Vagina (tissue), 2 donors: ENCODE measurements at places on chromosomes 13 and 19.

GRCh38 chr13:19586904-19587634, 25.7 kb upstream of the TPTE2 start:
- DNase-seq = no peak

GRCh38 chr13:105410602-105411001, 1124.9 kb downstream of the EFNB2 start:
- DNase-seq = no peak

- no peak for DNase-seq
Observed at GRCh38 chr13:34914416-34914815, 27.7 kb upstream of the NBEA start.

GRCh38 chr13:113508521-113509254, 18.2 kb upstream of the DCUN1D2 start:
- DNase-seq = no peak

GRCh38 chr13:19737844-19738557, 44.7 kb downstream of the PSPC1 start:
- no peak for DNase-seq

DNA sequence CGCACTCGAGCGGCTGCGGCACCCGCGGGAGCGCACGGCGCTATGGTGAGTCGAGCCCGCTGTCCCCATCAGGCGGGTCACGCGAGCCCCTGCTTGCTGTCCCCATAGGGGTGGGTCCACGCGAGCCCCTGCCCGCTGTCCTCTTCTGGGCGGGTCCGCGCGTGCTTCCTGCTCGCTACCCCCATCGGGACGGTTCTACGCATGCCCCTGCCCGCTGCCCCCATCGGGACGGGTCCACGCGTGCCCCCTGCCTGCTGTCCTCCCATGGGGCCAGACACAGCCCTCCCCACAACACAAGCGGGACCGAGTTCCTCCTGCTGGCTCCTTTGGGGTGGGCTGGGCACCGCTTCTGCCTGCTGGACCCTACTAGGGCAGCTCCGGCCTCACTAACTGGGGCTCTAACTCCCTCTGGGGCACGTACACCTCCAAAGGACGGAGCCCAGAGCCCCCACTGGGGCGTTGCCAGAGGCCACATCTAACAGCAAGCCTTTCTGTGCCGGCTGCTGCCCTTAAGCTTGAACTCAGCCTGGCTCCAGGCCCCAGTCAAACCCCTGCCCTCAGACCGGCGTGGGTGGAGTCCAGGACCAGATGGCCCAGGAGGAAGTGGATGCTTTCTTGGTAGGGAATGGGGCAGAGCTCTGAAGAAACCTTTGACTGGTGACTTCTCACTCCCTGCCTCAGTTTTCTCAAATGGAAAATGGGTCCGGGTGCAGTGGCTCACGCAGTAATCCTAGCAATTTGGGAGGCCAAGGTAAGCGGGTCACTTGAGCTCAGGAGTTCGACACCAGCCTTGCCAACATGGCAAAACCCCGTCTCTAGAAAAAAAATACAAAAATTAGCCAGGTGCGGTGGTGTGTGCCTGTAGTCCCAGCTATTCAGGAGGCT, 722 bp downstream of the COLGALT1 start:
- DNase-seq = no peak

GRCh38 chr19:51551673-51552432, 19.2 kb upstream of the ZNF175 start:
- DNase-seq = no peak

DNA sequence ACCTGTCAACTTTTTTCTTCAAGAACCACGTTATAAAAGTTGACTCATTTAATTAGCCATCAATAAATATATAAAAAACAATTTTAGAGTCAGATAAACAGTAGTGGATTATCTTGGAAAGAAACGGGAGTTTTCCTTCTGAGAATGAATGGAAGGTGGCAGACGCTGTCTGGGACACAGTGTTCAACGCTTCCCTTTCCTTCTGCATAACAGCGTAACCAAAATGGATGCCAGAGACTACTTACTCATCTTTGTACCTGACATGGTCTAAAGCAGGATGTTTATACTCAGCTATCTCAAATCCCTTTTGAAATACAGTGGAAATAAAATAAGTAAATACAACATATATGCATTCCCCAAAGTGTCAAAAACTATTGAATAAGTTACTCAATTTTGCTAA, 195.2 kb downstream of the LHFPL6 start:
- no peak for DNase-seq

DNA sequence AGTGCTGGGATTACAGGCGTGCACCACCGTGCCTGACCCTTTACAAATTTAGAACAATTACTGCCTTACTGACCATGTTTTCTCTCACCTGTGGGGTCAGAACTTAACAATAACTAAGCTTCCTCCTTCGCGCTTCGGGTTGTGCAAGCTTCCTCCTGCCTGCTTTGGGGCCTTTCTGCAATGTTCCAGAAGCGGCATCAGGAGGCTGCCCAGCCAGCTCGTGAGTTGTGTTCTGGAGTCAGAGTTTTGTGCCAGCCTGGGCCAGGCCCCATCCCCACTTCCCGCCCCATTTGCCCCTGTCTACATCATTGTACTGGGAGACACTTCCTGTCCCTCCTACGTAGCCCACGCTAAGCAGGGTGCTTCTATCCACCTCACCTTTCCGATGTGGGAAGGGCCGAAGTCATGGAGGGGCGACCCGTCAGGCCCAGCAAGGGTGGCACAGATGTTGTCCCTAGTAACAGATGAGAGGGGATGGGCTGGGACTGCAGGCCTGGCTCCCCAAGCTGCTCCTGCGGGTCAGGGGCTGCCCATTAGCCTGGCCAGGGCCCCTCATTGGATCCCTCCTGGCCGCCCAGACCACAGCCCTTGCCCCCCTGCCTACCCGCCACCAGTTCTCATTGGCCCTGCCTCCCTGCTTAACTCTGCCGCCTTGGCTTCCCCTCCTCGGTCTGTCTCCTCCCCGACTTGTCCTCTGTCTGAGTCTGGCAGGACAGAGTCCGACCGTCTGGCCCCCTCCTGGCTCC, 13.4 kb downstream of the UHRF1 start:
- DNase-seq = no peak

GRCh38 chr13:21529146-21529893, 70.2 kb upstream of the ZDHHC20 start:
- no peak for DNase-seq

DNA sequence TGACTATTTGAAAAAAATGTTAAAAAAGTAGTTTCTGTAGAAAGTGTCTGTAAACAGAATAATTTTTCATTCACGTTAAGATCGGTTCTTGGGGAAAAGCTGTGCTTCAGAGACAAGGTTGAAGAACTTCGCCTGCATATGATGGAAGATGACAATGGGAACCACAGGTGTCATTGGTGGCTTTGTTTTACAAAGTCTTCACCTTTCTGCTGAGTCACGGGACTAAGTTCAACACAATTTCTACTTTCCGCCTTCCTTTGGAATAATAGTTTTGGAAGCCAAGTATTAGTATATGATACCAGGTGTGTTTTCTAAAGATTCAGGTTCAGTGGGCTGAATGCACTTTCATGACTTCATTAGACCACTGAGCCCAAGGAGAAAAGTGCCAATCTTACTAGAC, 155.6 kb upstream of the RNF113B start:
- no peak for DNase-seq

DNA sequence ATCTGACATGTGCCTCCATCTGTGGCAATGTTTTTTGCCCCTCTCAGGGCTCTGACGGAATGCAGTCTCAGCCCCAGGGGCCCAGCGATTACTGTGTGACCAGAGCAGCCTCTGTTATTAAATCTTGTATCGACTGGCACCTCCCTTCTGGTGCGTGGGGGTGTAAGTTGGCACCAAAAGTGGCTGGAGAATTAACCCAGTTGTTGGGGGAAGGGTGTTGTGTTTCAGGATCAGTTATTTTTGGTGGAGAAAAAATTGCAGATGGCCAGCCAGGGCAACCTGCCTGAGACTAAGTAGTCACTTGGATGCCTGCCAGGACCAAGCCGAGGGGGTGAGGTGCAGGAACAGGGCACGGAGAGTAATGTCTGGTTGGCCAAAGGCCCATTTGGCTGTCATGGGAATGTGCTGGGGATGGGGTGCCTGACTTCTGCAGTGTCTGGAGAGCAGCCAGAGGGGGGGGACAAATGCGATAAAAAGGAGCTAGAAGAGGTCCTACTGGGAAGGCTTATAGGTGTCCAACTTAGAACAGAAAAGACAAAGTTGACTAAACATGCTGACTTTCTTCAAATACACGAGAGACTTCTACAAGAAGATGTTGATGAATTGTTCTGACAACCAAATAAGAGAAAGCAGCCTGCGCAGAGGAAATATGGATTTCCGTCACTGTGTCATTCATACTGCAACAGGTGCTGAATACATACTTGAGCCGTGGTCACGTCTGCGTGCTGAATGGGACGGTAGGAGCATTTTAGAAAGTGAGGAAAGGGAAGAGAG, 69.8 kb downstream of the SIAH3 start:
- no peak for DNase-seq

- DNase-seq = no peak
Observed at GRCh38 chr13:33109271-33109697, 93.1 kb downstream of the KL start.

GRCh38 chr13:42405665-42406390, 133.9 kb downstream of the AKAP11 start:
- no peak for DNase-seq

DNA sequence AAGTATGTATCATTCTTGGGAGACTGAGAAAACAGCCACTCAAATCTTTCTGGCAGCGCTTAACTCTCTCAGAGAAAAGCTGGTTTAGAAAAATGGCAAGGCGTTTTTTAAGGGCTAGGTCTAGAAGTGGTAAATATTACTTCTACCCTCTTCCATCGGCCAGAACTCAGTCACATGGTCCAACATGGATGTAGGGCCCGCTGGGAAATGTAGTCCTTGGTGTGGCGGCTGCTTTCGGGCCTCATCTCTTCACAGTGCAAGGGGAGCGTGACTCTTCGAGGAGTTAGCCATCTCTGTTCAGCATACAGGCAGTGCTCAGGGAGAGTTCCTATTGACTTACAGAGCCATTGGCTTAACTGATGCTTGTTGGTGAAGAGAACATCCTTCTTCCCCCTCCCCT, 6.3 kb downstream of the VSTM2B start:
- DNase-seq = no peak

DNA sequence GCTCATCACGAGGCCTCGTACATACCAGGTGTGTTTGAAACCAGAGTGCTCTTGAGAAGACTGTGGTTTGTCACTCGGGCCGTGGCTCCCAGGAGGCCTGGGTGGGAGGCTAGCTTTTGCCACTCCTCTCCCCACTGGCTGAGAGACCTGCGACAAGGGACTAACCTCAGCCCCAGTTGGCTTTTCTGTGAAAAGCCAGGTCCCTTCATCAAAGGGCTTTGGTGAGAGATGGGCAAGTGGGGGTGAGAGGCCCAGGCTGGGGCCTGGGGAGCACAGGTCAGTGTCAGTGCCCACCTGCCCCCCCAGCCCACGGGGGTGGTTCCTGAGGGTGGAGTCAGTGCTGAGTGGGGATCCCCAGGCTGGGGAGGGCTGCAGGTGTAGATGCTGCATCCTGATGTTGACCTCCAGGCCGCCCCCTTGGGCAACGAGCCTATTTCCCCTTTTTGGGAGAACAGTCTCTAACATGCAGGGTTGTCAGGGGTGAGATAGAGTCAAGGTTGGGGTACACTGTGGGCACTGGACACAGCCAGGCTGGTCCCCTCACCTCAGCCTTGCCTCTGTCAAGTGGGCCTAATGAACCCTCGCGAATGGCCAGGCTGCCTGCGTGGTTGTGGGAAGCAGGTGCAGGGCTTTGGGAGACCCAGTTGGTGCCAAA, 661 bp downstream of the KCNJ14 start:
- DNase-seq = no peak

GRCh38 chr19:48806518-48806817, 4.4 kb downstream of the BCAT2 start:
- DNase-seq = no peak

- DNase-seq = no peak
Observed at GRCh38 chr19:42285988-42286348, 16.0 kb upstream of the PRR19 start.

DNA sequence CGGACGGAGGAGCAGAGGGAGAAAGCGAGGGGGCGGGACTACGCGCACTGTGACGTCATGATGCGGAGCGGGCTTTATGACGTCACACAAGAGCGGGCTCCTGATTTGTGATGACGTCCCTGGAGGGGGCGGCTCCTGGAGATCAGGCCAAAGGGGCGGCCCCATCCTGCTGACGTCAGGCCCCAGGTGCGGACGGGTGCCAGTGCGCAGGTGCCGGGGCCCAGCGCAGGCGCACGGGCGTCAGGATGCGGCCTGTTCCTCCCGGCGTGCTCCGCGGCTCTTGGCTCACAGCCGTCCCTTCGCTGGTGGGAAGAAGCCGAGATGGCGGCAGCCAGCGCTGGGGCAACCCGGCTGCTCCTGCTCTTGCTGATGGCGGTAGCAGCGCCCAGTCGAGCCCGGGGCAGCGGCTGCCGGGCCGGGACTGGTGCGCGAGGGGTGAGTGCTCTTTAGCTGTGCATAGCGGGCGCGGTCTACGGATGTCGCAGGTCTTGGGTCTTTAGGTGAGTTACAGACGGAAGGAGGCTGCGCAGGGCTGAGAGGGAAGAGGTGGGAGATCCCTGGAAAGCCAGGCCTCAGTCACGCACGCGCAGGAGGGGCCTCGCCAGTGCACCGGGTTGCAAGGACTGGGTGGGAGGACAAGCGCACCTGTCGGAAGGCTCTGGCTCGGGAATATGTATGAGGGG, at the start of the genes EMC10 and GARIN5A:
EMC10 (plus strand) TSS at position 284 of the 683 bp plus-strand sequence; CDS start at position 322, 38 bp downstream.
GARIN5A (minus strand) TSS at position 625 of the 683 bp plus-strand sequence; CDS start at position 165, 460 bp downstream.
- no peak for DNase-seq

GRCh38 chr19:31285744-31286143, 63.5 kb downstream of the TSHZ3 start:
- no peak for DNase-seq

DNA sequence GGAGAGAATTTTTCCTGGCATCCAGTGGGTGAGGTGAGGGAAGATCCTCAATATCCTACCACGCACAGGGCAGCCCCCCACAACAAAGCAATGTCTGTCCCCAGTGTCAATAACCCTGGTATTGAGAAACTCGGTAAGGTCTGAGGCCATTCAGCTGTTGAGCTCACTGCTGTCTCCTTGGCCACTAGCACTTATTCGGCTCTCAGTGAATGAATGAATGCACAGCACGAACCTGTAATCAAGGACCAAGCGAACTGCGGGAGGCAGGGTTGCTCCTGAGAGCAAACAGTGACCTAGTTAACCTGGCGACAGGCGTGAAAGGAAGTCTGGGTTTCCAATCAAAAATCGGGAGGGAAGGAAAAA, 640 bp downstream of the ZSCAN5A start:
- no peak for DNase-seq

- DNase-seq = no peak
Observed at GRCh38 chr19:5240011-5240410, 100.6 kb downstream of the PTPRS start.
